NCI-H510A treated with DMSO at 0.1 percent for 48 hours (cell line): ENCODE measurements at places on chromosomes 13 and 19.

DNA sequence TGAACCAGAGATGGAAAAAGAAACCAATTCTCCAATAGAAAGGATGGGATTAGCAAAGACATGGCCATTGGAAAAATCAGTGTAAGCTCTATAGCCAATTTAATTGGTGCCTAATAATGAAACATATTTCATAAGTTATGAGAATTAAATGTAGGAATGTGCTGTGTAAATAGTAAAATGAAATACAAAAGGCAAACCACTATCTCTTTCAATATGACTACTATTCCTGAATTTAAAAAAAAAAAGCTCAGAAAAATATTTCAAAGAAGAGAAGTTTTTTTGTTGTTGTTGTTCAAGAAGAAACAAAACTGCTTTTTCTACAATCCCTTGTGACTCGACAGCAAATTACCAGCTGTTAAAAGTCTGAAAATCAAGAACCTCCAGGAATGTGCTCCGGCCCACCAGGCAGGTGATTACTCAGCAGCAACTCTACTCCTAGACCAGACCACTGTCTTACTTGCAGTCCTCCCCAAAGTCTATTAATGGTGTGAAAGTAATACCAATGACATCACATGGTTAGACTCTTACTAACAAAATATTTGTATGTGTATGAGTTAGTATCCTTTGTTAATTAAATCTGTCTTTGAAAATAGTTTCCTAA is 362.4 kb downstream of the KCTD12 start:
- no peak for DNase-seq

DNA sequence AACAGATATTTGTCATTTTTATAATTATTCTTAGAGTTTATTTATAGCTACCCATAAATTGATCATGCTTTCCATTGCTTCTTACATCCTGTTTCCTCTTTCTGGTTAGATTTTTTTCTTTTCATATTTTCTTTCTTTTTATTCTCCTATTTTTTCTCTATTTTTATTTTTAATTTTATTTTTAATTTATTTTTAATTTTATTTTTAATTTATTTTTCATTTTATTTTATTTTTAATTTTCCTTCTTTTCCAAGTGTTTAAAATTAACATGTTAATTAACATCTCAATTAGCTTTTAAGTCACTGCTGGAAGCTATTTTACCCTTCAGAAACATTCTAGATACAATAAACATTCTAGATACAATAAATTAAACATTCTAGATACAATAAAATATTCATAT is 269.6 kb downstream of the B3GLCT start:
- no peak for DNase-seq

DNA sequence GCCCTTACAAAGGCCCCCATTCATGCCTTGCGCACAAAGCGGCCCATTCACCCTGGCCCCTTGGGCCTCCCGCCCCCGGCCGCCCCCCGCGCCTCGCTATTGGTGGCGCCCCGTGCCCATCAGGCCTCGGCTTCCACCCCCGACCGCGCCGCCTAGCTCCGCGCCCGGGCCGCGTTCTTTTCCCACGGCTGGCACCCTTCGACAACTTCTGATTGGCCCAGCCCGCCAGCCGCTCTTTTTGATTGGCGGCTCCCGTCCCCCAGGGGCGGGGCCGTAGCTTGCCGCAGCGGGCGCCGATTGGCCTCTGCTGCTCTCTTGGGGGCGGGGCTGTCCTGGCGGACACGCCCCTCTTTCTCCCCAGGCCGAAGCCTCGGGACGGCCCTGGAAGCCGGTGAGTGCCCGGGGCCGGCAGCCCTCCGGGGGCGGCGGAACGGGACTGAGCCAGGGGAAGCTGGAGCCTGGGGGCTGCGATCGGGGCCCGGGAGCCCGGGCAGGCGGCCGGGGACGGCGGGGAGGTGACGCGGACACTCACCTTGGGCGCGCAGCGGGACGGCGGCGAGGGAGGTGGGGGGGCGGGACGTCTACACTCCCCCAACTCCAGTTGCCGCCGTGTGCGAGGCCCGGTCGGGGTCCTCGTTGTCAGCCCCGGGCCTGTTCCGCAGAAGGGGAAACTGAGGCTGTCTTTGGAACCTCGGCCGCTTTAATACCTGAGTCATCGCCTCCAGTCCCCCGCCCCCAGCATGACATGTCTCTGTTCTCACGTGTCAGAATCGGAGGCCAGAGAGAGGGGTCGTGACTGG is at the start of gene MYH14:
TSS of gene MYH14 (plus strand) at position 342 of the 800 bp plus-strand sequence. CDS start 6,744 bp downstream, outside the sequence.
- peak; percentile 97 for DNase-seq

- DNase-seq = peak; percentile 70
Observed at GRCh38 chr19:58450856-58451357, 515 bp upstream of the ZNF324B start.

DNA sequence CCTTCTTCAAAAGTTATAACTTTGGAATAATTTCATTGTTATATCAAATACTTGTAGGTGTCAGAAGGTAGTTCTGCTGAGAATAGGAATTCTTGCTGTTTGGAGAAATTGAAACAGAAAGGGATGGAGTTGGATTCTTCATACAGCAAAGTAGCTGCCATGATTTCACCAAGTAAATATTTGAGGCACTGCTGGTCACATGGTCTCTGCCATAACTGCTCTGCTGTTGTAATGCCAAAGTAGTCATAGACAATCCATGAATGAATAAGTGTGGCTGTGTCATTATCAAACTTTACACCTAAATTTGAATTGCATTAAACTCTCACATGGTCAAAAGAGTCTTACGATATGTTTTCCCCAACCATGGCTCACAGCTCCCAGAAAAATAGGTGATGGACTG is 308.6 kb downstream of the GPC6 start:
- no peak for DNase-seq
